ENCODE measurements at places on chromosomes 7 and 10.

DNA sequence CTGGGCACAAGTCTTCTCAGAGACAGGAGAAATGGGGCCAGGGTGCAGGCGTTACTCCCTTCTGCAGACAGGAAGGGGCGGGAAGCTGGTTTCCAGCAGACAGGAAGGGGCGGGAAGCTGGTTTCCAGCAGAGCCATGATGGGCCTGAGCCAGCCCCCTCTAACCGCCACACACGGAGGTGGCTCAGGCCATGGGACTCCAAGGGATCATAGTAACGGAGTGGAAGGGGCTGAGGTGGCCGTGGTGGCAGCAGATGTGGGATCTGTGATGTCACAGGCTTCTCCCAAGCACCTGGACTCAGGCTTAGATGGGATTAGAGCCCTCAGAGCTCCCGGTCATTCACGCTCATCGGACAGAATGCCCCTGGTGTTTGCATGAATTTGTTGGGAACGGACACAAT, 177.8 kb downstream of the USP6NL start:
- DNase-seq, result no peak

DNA sequence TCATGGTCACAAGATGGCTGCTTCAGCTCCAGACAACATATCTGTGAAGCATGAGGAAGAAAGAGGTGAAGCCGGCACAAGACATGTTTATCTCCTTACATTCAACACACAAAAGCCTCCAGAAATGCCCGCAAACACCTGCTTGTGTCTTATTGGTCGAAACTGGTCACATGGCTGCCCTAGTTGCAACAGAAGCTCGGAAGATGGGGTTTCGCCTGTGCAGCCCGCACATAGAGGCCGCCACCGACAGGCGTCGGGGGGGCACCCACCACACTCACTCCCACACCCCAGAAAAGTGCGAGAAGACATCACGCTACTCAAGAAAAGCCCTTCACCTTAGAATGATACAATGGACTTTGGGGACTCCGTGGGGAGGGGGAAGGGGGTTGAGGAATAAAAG, 63.0 kb upstream of the MGMT start:
- DNase-seq, result no peak

GRCh38 chr7:95298091-95298490, 26.2 kb downstream of the PON1 start:
- no peak for DNase-seq

DNA sequence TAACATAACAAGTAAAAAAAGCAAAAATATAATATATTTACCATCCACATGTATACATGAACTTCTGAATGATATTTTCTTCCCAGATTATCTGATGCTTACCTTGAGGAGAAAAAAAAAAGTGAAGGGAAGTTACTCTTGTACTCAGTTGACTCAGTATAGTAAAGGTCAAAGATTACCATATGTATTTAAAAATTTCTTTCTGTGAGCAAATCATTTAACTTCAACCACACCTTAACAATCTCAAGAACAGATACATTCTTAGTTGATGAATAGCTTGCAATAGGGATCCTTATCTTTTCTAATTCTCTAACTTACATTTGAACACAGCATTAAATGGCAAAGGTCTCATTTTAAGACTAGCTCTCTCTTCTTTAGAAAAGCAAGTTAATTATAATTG, 29.8 kb downstream of the PRR15 start:
- no peak for DNase-seq

- no peak for DNase-seq
Observed at GRCh38 chr10:15571575-15571974, 148.1 kb downstream of the ITGA8 start.

DNA sequence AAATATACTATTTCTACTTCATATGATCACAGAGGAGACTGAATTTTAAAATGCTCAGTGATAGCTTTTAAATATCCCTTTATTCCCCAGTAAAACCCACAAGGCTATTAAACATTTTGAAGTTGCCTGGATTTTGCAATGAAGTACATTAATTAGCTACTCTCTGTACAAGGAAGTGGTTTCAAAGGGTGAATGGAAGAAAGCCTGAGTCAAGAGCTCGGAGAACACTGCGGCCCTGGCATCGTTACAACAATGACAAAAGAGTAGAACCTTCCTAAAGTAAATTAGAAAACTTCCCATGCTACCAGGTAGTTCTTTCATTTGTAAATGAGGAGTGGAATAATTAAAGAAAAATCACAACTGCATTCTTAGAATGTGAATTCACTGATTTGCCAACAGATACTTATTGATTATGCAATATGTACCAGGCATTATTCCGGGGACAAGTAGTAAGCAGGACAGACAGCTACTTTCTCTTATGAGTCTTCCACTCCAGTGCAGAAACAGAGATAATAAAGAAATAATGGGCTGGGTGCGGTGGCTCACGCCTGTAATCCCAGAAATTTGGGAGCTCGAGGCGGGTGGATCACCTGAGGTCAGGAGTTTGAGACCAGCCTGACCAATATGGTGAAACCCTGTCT, 63.0 kb downstream of the ZNF22 start:
- DNase-seq, result no peak

GRCh38 chr7:135728136-135728669, at the start of gene SLC13A4:
SLC13A4 (minus strand) TSS chr7:135728186; CDS start chr7:135727496, 690 bp downstream.
- DNase-seq, result no peak

GRCh38 chr10:28298951-28299350, 3.9 kb downstream of the MPP7 start:
- DNase-seq, result no peak

DNA sequence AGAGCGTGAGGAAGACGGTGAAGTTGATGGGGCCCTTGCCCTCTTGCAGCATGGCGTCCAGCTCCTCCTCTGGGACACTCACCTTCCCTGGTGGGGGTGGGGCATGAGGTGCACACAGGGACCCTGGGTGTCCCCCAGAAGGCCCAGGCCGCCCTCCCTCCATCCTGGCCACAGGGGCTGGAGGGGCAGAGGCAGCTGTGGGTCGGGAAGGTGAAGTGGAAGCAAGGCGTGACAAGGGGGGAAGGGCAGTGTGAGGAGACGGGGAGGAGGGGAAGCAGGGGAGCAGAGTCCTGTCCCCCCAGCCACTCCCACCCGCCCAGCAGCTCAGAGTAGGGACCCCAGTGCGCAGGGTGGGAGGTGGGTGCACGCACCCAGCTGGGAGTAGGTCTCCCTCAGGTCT, 791 bp downstream of the MYL7 start:
- no peak for DNase-seq

DNA sequence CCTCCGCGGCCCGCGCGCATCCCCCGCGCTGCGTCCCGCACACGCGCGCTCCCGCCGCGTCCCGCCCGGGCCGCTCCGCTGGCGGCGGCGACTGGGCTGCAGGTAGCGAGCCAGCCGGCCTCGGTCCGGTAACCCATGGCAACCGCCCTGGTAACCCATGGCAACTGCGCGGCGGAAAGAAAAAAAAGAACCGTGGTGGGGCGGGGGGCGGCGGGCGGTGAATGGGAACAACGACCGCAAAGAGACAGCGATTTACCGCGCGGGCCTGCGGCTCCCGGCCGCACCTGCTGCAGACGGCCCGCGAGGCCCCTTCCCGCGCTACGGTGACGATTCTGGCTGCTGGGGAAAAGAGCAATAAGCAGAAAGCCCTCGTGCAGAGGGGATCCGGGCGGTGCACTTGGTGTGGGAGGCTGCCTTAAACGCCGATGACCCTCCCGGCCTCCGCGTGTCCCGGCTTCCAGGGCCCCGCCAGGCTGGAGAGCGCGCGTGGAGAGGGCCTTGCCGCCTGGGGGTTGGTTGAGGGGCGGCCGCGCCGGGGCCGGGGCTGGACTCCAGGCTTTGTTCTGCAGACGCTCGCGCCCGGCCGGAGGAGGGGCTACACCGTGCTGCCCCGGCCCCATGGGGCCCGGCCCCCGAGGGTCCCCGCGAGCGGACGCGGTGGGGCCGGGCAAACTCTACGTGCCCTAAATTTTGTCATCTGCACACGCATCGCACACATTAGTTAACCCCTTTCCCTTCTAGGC, 84.7 kb downstream of the SNX10 start:
- DNase-seq, result no peak

DNA sequence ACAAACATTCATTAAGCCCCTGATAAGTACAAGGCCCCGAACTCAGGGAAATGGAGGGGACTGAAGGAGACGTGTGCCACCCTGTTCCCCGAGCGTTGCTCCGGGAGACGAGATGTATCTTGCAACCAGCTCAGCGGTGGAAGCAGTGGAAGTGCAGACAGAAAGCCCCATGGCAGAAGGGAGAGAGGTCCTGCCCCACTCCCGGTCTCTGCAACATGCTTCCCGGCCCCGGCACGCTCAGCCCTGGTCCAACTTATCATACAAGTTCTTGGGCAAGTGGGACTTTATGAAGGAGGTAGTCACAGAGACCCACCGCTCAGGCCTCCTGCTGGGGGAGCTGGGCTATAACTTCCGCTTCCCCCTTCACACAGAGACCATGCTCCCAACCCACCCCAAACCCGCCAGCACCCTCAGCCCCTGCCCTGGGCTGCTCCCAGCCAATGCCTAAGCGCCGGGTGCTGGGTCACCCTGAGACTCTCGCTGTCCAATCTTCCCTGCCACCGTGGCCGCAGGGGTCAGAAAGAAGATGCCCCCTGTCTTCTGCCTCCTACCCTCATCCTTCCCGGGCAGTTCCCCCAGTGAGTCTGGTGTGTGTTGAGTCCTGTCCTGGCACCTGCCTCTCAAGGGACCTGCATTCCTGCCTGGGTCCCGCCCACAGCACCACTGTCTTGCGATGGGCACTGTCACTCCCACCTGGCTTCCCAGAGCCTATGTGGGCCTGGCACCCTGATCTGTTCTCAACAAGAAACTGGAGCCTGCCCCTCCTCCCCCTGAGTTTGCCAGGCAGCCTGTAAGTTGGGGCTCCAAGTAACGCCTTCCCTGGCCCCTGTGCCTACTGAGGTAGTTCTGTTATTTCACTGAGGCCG, 157.7 kb downstream of the PRKAG2 start:
- no peak for DNase-seq

DNA sequence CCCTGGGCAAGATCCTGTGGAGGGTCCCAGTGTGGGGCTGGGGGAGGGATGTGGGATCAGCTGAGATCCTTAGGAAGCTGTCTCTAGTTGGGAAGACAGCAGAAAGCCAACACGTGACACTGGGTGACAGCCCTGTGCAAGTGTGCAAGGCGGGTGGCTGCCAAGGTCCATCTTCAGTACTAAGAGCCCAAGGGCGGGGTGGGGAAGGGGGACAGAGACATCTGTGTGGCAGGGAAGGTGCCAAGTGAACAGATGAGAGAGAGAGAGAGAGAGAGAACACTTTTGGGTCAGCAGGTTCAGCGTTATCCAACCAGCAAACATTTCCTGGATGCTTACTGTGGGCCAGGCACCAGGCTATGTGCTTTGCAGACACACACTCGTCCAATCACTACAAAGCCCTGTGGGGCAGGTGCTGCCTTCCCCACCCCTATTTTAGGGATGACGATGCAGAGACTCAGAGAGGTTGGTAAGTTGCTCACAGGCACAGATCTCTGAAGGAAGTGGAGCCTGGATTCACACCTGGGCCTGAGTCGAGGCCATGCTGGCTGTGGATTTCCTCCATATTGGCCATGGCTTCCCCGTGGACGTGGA, 135.7 kb downstream of the GRK5 start:
- DNase-seq, result no peak

DNA sequence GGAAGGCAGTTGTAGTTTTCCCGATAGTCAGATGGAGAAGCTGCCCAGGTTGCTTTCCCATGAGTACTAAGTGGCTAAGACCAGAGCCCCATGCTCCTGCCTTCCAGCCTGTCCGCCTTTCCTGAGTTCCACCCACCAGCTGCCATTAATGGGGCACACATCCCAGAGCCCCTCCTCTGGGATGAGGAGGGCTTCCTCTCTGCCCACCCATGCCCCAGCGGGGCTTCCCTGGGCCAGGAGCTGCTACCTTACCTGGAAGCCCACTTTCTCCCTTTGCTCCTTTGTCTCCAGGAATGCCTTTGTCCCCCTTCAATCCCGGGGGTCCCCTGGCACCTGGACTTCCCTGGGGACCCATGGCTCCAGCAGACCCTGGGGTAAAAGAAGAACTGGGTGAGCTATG, 7.8 kb downstream of the SFTPD start:
- DNase-seq, result no peak

- DNase-seq, result no peak
Observed at GRCh38 chr7:122304319-122304975, at the start of gene FEZF1. FEZF1 (minus strand) TSS chr7:122304750; CDS start chr7:122304437, 313 bp downstream.

Data from activated naive CD4-positive, alpha-beta T cell (primary cell).